ENCODE measurements at places on chromosomes 16 and 17.
A peak's percentile ranks its signal among the peaks of the same experiment; 100 is the strongest.

- DNase-seq = no peak
Measured at GRCh38 chr17:33115366-33115765, 123.7 kb downstream of the SPACA3 start.

GRCh38 chr17:79355165-79355564, 255.7 kb downstream of the RBFOX3 start:
- DNase-seq = no peak

DNA sequence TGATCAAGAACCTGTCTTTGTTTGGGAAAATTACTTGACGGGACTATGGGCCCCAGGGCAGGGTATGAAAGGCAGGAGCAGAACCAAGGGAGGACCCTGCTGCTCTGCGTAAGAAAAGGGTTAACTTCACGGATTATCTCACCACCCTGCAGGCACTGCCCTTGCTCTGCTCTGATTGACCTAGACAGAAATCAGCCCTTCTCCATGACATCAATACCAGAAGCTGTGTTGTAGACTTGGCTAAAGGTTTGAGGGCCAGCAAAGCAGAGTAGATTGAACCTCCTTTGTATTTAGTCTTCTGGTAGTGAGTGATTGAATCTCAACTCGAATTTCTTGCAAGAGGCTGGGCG, 52.9 kb upstream of the ETV4 start:
- no peak for DNase-seq

DNA sequence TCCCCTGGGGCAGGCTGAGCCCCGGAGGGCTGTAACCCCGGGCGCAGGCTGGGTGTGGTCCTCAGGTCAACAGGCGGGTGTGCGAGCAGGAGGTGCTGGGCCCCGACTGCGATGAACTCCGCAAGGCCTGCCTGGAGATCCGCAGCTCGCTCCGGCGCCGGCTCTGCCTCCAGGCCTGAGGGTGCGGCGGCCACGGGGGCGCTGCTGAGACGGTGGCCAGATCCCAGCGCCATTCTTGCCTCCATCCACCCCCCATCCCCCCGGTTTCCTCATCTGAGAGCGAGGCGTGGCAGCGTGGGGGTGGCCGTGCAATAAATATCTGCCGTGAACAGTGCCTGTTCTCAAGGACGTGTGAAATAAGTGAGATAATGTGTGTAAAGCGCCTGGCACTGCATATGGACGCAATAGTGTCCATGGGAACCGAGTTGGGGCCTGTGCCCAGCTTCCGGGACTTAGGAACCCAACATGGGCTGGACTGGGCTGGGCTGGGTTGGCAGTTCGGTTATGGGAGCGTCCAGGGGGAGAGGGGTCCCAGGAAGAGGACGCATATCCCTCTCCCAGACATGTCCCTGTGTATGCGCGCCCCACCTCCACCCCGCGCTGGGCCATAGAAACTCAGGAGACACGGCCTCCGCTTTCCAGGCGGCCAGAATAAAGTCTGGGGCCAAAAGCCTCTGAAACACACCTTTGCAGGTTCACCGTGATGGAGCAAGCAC, 15.0 kb downstream of the ZNF213 start:
- DNase-seq = peak; percentile 44

GRCh38 chr16:84715854-84716253, 16.1 kb downstream of the USP10 start:
- no peak for DNase-seq

- no peak for DNase-seq
Measured at GRCh38 chr16:55017321-55017720, 86.7 kb downstream of the IRX5 start.

- DNase-seq = peak; percentile 37
Measured at GRCh38 chr16:23155445-23156049, 6.3 kb upstream of the USP31 start.

DNA sequence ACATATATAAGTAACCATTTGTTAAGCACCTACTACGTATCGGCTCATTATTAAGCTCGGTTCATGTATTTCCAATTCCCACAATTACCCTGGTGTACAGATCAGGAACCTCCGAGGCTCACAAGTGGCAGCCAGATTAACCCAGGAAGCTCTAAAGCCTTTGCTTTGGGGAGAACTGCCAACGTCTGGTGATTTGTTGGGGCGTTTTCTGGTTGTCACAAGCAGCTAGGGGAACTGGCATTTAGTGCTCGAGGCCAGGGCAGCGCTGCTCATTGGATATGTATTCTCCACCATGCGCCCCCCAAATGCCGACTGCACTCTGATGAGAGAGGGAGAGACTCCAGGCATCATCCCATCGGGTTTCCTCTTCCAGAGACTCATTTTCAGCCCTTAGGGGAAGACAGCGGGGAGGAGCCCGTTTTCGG, 541 bp downstream of the ZNF18 start:
- peak; percentile 55 for DNase-seq

DNA sequence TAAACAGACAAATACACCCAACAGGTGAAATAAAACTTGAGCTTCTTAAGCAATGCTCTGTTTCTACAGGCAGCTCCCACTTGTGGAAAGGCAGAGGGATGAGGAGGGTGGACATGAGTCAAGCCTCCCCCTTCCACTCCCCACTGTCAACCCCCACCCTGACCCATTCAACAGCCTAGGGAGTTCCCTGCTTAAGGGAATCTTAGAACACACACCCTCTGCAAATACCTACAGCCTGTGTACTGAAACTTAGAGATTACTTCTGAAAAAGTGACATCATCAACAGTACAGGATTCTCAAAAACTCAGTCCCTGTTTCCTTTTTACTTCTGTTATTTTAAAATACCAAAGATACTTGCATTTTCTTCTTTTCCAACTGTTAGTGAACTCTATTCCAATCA, 345.4 kb downstream of the SOX9 start:
- peak; percentile 97 for DNase-seq

GRCh38 chr16:4426021-4426684, 485 bp downstream of the DNAJA3 start:
- no peak for DNase-seq

DNA sequence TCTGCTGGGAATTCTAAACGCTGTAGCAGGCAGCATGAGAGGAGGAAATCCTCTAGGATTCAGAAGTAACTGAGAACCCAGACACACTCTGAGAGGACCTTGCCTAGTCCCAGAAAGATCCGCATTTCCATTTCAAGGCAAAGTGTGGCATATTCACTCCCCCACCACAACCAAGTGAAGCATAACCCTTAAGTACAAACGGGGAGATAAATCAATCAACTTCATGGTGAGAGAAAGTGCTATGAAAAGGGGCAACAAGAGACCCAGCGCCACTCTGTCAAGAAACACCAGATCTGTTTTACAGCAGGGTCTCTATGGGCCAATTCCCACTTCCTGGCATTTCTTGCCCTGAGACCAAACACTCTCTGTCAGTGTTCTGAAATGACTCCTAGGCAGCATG, 68.3 kb downstream of the SMG6 start:
- no peak for DNase-seq

DNA sequence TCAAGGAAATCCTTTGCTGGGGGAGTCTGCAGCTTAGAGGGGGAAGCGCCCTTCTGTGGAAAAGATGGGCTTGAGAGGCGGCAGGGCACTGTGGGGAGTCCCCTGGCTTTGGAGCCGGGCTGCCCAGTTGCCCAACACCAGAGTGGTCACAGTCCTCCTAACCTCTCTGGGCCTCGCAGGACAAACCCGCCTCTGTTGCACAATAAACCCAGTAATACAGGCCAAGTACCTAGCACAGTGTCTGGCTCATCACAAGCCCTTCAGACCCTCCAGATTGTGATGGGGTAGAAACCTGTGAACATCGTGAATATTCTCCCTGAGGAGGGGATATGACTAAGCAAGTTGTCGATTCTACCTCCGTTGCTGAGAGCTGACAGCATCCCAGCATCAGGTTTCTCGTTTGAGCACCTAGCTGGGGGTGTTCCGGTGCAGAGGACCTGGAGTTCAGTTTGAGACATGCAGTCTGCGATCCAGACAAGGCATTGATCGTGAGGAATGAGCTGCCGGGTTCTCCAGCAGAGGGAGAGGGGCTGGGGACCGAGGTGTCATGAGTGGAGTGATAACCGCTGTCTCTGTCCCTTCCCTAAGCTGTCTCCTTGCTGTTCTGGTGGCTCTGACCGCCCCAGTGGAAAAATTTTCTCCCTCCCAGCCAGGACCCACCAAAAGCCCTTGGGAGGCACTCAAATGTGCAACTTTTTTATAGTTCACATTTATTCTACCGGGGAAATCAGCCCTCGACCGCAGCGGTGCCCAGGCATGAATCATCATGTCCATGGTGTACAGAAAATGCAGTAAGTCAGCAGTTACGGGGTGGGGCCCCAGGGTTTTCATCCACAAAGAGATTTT, 161.9 kb downstream of the WSCD1 start:
- DNase-seq = peak; percentile 83

DNA sequence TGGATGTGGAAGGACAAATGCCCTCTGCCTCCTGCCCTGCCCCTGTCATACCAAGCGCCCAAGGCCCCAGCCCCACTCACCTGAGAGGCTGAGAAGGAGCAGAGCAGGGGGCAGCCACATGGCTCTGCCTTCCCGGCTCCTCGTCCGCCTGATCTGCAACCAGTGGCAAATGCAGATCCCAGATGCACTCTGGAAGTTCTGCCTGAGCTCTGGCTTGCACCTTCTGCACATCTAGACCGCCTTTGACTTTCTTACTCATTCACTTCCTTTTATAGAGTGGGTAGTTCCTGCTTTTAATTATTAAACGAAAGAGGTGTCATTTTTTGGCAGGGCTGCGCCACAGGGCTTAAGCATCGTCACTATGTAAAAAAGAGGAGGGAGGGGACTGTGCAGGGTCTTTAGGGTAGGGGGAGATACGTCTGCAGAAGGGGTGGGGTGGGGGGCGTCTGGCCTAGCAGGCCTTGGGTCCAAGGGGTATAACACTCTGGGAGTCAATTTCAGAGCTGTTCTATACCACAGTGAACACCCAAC, at the start of gene CD300LB:
Gene CD300LB (minus strand): TSS at position 245 of the 531 bp plus-strand sequence. CDS start 125 bp downstream, at position 120.
- DNase-seq = no peak

DNA sequence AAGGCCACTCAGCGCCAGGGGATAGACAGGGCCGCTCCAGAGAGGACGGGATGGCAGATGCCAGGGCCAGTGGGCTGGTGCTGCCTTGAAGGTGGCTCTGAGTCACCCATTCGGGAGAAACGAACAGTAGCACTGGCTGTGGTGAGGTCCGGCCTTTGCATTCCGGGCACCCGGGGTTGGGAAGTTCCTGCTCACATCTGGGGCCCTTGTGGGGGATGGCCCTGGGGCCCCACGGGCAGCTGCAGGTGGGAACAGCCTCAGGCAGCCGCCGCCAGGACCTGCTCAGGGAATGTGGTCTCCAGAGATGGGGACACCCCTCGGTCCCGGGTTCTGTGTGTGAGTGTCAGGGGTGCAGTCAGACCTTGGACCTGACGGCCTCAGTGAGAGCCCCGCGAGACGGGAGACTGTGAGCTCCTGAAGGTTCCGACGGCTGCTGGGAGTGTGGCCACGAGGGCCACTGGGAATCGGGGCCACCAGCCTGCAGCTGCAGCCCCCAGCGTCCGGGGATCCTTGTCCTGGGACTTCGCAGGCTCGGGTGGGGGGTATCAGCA, 1.4 kb downstream of the CBFA2T3 start:
- DNase-seq = no peak

DNA sequence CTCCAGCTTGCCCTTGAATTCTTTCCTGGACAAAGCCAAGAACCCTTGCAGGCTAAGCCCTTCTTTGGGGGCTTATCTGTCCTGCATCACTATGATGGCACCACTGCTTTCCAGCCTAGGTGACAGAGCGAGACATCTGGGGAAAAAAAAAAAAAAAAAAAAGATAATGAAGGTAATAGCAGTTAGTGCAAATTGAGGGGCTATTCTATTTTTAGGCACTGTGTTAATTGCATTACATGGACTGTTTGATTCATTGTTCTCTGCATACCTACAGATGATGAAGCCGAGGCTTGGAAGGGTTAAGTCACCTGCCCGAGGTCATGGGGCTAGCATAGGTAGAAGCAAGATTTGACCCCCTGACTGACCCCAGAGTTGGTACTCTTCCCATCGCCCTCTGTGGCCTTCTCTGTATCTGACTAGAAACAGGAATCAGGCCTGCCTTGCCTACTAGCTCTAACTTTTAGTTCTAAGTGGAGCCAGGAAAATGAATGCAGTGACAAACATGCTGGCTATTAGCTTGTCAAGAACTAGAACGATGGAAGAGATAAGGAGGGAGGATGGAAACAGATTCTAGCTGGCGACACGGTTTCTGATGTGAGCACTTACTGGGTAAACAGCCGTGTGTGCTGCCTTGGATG, 312.1 kb downstream of the SNX29 start:
- DNase-seq = no peak

DNA sequence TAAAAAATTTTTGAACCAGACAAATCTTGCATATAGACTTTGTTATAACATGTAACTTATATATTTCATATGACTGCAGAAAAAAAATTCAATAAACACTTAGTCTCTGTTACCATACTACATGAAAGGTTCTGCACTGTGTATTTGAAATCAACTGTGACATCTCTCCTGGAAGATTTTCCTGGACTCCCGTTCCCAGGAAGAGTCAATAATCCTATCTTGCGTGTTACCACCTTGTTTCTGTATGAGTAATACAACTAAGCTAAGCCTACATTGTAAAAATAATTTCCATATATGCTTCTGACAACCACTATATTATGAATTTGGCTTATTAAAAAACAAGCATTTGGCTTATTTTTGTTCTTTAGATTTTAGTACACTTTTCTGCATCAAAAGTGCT, 665.6 kb upstream of the SOX9 start:
- DNase-seq = peak; percentile 79

- DNase-seq = no peak
Measured at GRCh38 chr16:1763521-1764511, 7.5 kb downstream of the NME3 start.

Measured in PC-3 (cell line).